ENCODE measurements at places on chromosomes 1 and 21.
A peak's percentile ranks its signal among the peaks of the same experiment; 100 is the strongest.

DNA sequence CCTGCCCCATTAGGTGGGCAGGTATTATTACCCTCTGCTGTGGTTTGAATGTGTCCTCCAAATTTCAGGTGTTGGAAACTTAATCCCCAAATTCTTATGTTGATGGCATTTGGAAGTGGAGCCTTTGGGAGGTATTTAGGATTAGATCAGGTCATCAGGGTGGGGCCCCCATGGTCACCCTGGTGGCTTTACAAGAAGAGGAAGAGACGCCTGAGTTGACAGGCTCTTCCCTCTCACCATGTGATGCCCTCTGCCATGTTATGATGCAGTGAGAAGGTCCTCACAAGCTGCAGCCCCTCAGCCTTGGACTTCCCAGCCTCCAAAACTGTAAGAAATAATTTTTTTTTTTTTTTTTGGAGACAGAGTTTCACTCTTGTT, 8.8 kb upstream of the THEMIS2 start:
- DNase-seq, result no peak

DNA sequence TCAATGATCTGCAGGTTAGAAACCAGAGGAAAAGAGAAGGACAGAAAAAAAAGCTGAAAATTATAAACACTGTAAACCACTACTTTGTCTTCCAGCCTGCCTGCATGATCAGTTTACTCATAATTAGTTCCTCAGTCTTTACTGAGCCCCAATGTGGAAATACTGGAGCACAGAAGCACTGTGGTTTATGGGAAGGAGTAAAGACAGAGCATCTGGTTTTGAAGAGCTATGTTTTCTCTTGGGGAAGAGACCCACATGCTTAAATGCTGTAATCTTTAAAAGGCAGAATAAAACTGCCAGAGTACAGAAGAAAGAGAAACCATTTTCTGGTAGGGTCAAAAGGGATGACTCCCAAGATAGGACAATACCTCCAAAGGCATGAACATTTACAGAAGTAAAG, 159.0 kb upstream of the ZNHIT6 start:
- DNase-seq, result no peak

DNA sequence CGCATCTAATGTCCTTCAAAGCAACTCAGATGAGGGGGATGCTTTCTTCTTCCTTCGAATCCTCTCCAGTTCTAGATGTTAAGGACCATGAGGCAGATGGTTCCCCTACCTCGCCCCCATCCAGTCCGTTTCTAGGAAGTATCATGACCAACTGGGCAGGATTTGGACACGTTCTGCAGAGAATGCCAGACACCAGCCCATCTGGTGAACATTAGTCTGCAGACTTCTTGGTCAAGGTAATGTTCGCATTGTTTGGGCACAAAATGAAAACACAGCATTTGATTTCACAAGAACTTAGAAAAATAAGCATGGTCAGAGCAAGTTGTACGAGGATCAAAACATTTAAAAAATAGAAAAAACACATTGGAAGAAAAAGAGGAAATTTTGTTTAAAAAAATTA, 25.4 kb upstream of the ADARB1 start:
- DNase-seq, result no peak

GRCh38 chr1:50497007-50497406, 73.8 kb upstream of the DMRTA2 start:
- DNase-seq, result no peak

- DNase-seq, result no peak
These were observed 143.1 kb downstream of the ZSCAN20 start for GRCh38 chr1:33615546-33615945.

DNA sequence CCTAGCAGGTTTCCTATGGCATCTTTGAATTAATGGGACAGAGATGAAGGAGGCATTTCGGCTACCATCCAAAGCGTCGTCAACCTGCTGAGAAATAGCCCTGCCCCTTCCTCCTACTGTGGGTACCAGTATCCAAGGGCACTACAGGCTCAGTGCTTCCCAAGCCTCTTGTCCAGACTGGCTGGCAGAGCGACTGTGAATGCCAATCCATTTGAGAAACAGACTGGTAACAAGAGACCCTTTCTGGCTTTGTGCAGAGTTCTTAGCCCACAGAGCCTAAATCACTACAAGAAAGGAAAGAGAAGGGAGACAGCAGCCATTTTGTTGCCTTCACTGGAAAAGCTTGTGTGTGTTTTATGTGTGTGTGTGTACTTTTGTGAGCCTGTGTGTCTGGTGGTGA, 115.5 kb downstream of the HMGB4 start:
- DNase-seq, result no peak

DNA sequence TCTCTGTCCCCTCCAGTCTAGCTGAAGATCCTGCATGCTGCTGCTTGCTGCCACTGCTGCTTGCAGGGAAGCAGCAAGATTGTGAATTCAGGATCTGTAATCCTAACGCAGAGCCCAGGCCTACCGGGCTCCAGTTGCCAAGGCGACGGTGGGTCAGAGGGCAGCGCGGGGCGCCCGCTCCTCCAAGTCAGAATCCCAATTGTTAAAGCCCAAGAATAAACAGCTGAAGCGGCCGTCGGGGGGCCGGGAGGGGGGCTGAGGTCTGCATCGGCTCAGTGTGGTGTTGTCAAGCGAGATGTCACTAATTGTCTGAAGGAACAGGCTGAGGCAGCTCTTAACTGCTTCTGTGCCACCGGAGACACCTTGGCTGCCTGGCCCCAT, 36.8 kb downstream of the AHDC1 start:
- DNase-seq, result no peak

GRCh38 chr1:21539933-21540332, 30.7 kb downstream of the ALPL start:
- DNase-seq, result no peak

- peak; percentile 88 for DNase-seq
These were observed 68.5 kb downstream of the DYRK1A start for GRCh38 chr21:37435120-37435519.

DNA sequence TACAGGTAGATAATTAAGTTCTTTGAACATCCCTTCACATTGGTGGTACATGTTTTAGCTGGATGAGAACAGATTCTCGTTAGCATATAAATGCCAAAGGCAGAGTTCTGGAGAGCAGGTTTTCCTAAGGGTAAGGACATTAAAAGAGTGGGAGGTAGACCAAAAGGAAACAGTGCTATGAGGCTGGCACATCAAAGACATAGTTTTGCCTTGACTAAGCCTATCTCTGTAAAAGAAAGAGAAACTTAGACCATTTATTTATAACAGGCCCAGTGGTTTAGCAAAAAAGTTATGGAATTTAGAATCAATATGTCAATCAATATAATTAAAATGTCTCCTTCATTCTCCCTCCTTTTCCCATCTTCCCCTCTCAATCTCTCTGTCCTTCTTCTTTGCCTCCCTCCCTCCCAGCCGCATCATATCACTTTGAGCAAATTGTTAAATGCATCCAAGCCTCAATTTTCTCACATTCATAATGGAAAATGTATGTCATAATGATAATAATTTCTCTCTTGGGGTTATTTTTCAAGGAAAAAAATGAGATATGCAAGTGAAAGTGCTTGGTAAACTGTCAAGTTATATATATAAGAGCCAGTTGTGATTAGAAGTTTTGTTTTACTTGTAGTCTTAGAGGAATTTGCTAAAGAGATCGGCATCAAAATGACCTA, 209.9 kb upstream of the SGIP1 start:
- DNase-seq, result no peak

DNA sequence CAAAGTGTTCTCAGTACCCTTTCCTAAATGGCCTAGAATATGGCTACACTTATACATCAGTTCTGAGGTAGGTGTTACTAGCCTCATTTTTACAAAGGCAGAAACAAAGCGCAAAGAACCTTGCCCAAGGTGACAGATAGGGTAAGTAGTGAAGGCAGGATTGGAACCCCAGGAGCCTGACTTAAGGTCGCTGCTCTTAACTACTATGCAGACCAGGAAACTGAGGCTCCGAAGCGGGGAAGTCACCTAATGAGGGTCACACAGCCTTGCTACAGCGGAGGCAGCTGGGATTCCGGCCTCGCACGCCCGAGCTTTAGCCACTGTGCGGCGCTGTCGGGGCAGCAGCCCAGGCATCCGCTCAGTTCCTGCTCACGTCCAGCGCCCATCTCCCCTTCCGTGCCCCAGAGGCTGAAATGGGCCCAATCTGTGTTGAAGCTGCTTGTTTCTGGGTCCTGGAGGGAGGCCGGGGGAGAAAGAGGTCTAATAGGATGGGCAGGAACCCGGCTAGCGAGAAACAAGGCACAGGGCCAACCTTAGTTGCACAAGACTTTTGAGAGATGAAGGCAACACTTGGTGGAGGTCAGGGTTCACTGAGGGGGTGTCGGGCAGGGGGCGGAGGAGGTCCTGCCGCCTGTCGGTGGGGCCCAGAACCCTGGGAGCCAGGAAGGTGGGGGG, 1.4 kb upstream of the FOXD2 start:
- peak; percentile 55 for DNase-seq

DNA sequence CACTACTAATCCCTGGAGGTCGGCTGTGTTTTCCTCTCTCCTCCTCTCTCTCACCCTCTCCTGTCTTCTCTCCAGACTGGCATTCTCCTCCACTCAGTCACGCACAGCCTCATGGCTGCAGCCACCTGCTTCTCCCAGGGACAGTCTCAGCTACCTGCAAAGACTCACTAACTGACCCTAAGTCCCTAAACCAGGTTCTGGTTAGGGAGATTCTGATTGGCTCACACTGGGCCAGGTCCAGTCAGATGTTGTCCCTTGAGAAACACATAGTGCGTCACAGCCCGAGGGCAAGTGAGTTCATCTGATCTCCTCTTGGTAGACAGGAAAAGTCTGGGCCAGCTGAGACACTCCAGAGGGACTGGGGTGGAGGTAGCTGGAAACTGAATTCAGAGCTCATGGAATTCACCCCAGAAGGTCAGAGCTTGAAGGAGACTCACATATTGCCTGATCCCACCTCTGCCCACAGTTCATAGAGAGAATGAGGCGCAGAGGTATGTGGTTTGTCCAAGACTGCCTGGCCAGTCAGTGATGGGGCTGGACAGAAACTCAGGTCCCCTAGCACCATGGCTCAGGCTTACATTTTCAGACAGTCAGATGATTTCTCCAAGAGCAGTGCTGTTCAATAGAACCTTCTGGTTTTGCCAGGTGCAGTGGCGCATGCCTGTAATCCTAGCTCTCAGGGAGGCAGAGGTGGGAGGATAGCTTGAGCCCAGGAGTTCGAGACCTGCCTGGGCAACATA, 40.4 kb upstream of the RPL11 start:
- DNase-seq, result no peak

GRCh38 chr1:53395671-53396215, 63.5 kb upstream of the DMRTB1 start:
- no peak for DNase-seq

DNA sequence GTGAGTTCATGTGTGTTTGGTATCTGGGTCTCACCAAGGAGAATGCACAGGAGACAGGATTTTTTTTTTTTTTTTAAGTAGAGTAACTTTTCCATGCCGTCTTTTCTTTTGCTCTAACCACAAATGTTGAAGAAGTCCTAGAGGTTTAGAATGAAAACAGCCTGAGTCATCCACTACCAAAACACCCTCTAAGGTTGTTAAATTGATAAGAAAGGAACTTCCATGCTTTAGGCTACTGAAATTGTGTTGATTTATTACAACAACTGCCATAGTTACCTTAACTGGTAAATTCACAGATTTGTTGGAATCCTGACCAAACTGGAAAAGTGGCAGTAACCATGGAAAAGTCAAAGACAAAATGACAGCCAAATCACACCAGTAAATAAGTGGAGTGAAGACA, 375.6 kb downstream of the AMY1C start:
- DNase-seq, result no peak

DNA sequence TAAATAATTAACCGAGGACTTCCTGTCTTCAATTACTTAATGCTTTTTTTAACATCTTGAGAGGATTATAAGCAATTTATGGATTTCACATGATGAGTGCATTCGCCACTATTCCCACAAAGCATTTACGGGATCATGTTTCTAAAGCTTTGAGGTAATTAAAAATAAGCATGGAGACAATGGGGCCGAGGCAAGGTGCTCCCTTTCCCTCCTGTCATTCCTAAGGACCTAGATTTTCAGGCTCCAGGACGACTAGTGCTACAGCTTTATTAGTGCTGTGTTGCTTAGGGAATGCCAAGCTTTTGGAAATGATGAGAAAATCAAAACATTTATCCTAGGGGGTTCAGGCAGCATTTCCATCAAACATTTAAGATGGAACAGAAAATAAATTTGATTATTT, 209.2 kb downstream of the KCTD3 start:
- DNase-seq, result no peak

- no peak for DNase-seq
These were observed 116.8 kb downstream of the CASZ1 start for GRCh38 chr1:10679496-10680220.

GRCh38 chr1:235832011-235832410, 34.7 kb downstream of the LYST start:
- no peak for DNase-seq

GRCh38 chr1:15065736-15066135, 87.8 kb upstream of the TMEM51 start:
- no peak for DNase-seq

- DNase-seq, result no peak
These were observed 15.3 kb upstream of the GBP5 start for GRCh38 chr1:89288051-89288340.

DNA sequence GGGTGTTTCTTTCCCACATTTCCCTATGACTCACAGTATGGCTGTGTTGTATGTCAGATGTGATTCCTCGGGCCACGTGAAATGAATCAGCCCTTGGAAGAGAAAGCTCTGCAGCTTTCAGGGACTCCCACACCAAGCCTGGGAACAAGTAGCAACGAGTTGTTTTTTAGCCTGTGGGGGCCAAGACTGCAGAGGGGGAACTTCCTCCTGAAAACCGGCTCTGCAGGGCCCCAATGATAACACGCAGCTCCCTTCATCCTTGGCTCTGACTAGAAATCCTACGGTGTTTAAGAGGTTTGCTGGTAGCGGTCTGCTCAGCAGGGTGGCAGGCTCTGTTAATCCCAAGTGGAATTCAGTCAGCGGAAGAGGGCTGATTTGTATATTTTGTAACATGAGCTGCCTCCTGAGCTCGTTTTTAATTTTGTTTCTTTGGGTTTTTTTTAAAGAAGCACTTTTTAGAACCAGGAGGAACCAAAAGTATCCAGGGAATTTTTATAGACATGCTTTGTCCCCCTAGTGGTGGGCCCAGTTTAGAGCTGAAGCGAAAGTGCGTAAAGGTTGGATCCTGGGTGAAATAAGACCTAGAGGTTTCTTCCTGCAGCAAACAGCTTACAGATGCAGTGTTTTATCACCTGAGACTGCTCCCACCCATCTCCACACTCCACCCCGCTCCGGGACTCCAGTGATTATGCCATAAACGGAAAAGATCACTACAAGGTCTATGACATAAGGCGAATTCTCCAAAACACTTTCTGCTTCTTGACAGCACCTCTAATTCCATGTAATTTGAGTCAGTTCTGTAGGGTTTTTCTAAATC, 48.8 kb downstream of the LAMC2 start:
- DNase-seq, result no peak

DNA sequence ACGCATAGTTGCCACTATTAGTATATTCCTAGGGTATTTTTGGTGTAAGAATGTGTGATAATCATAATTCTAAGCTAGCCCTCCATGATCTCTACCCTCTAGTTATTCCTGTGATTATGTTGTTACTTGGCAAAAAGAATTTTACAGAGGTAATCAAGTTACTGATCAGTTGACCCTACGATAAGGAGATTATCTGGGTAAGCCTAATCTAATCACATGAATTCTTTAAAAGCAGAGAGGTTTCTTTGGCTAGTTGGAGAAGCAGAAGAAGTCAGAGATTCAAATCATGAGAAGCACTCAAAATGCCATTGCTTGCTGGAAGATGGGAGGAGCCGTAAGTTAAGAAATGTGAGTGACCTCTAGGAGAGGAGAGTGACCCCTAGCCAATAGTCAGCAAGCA, 72.7 kb downstream of the RPE65 start:
- no peak for DNase-seq

GRCh38 chr1:203638950-203639349, 12.3 kb downstream of the ATP2B4 start:
- DNase-seq, result no peak

GRCh38 chr1:205545001-205545919, 40.8 kb downstream of the CDK18 start:
- DNase-seq, result no peak
